NCI-H1436 (cell line): ENCODE measurements at places on chromosomes 7 and 10.

GRCh38 chr10:78199005-78199725, 165.5 kb downstream of the RPS24 start:
- DNase-seq = peak; percentile 79

- DNase-seq = no peak
Observed at GRCh38 chr10:83769281-83769820, 370.0 kb upstream of the GHITM start.

GRCh38 chr7:155003376-155004214, 671 bp upstream of the PAXIP1 start:
- DNase-seq = peak; percentile 76

GRCh38 chr10:126352453-126352852, 35.8 kb downstream of the ADAM12 start:
- DNase-seq = no peak

DNA sequence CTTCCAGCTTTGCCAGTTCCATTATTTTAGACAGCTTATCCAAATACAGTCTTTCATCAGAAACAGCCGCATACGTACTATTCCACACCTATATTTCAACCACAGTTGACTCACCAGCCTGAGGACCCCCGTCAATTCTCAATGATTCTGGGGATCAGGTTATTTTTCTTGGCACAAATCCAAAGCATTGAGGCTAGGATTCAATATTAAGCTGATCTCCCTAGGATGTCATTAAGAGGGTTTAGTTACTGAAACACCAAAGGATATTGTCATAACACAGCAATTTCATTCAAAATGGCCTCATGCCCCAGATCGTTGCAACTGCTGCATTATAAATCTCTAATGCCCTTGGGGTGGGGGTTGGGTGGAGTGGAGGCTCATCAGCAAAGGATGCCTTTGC, 214.6 kb downstream of the PTEN start:
- DNase-seq = no peak

DNA sequence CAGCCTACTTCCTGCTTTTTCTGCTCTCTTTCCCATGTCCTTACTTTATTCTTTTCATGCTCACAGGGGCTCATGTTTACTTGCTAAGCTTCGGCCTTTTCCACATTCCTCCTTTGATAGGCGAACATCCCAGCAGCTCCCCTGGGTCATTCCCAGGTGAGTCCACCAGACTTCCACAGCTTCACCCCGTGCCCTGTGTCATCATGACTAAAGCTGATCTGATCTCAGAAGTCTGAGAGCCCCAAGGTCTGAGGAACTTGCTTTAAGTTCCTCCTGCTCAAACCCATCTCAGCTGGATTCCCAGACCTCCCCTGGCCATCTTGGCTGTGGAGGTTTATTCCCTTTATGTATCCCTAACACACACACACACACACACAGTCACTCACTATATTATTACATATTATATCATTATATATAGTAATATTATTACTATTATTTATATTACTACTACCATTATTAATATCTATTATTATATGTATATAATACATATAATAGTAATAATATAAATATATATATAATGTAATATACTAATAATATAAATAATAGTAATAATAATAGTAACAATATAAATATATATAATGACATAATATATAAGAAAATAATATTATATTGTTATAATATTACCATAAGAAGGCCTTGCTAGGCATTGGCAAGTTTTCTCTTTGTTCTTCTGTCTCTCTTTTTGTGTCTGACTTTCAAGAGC, 295.9 kb downstream of the PTEN start:
- no peak for DNase-seq

DNA sequence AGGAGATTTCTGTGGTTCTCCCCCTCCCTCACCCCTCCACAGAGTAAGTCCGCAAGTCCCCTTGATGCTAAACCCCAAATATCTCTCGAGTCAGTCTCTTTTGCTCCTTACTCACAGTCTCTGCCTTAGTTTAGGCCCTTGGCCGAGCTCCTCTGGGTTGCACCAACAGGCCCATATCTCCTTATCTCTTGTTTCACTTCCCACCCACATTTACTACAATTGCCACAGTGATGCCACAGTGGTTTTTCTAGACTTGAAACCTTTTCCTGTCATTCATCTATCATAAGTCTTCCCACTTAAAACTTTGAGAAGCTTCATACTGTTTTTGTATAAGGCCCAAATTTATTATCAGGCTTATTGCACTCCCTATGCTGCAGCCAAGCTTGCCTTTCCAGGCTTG, 23.4 kb upstream of the NME8 start:
- no peak for DNase-seq

GRCh38 chr7:107644309-107644974, 16.2 kb upstream of the SLC26A4 start:
- DNase-seq = no peak

- no peak for DNase-seq
Observed at GRCh38 chr7:2710286-2710655, 22.3 kb downstream of the AMZ1 start.

DNA sequence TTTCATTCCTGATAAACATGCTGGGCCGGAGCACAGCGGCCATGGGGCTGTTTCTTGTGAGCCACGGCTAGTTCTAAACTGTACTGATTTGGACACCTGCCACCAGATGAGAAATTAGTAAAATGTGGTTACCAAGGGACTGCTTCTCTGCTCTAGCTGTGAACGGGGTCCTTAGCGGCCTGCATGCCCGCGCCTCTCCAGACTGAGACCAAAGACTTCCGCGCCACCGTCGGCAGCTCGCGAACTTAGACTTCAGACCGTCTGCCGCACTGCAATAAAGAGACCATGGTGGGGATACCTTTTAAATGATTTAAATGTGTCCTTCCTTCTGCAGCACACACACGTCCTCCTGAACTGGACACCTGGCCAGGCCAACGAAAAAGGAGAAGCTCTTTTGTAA, 116.4 kb downstream of the BMS1 start:
- DNase-seq = no peak

DNA sequence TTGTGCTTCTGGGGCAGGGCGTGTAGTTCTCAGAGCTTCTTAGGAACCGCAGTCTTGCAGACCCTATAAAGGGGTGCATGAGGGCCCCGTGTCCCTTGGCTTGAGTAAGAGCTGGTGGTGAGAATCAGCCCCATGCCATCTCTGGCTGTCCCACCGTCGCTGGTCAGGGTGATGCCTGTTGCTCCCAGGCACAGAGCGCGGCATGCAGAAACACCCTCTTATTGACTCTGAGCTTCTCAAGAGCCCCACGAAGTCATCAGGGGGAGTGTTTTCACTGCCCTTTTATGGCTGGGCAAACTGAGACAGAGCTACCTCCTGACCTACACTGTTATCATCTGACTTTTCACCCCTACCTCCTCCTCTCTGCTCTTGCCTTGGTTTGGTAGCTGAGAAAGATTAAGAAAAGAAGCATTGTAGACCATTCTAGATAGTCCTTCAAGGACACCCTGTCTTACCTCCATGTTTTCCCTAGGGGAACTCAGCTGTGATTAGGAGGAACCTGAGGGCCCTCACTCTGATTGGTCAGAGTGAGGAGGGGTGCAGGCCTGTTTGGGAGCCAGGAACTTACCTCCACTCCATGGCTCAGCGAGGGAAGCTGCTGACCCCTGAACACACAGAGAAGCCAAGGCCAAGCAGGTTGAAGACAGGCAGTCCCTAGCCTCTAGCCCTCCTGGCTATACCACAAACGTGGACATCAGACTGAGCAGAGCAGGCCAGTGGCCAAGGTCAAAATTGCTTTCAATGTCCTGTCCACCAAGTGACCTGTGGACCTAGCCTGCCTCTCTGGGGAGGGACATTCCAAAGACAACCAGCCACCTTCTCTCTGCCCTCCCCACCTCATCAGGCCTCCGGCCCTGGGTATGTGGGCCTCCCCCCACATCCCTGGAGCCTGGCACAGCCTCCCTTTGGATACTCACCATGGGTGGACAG, 17.6 kb downstream of the UNC5B start:
- DNase-seq = no peak

- peak; percentile 38 for DNase-seq
Observed at GRCh38 chr10:87862679-87863052, 667 bp downstream of the KLLN start.

DNA sequence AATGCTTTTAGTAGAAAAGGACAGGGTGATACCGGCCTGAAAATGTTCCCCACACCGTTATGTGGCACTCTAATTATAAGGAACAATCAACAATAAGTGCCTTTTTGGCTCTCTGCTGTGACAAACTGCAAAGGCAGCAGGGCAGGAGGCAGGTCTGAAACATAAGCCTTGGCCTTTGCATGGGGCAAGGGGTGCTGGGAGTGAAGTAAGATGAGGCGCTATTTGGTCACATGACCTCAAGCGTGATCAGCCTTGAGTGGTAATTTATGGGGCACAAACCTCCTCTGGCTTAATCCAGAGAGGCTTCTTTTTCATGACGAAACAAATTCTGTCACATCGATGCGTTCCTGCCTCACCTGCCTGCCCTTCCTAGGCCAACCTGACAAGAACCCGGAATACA, 202.7 kb downstream of the TAX1BP1 start:
- DNase-seq = peak; percentile 1

- DNase-seq = no peak
Observed at GRCh38 chr7:148901178-148901577, 17.1 kb upstream of the EZH2 start.

DNA sequence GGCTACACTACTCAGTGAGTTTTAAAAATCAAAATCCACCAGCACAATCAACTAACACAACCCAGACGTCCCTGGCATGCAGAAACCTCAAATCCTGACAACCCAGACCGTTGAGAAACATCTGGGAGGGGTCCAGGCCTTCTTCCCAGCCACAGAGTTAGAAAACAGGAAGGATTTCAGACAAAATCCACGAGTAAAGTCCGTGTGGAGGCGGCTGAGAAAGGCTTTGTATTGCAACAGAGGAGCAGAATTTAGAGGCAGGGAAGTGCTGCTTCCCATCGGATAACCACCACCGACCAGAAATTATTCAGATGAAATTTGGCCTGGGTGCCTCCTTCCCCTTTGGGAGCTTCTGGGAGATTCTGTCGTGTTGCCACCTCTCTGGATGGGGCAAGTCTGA, 61.5 kb downstream of the TNS3 start:
- no peak for DNase-seq

DNA sequence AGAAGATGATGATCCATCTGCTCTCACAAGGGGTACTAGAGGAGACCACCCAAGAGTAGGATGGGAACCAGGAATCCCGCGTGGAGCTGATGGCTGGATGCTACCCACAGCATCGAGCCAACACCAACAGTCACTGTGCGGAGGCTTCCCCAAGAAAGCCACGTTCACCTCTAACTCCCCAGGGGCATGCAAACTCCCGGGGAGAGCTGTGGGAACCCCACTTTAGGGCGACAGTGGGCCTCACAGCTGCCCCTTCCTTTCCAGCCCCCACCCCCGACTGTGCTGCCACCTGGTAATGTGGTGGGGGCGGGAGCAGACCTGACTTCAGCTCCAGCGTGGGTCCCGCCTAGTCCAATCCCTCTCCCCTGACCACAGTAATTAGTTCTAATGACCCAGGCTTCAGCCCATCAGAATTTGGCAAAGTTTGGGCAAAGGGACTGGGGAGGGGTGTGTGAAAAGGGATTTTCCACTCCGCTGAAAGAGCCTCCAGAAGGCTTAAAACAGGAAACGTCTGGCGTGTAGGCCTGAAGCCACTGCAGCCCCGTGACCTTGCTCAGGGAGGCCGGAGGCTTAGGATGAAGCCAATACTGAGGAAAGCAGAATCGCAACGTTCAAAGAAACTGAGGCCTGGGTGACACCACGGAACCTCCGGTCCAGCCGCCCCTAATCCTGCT, 20.3 kb downstream of the ASB13 start:
- no peak for DNase-seq

- DNase-seq = no peak
Observed at GRCh38 chr7:113880559-113880958, 38.2 kb downstream of the PPP1R3A start.

- DNase-seq = no peak
Observed at GRCh38 chr10:20714518-20714917, 182.6 kb downstream of the NEBL start.

- no peak for DNase-seq
Observed at GRCh38 chr7:101453617-101454016, 90.9 kb downstream of the COL26A1 start.

DNA sequence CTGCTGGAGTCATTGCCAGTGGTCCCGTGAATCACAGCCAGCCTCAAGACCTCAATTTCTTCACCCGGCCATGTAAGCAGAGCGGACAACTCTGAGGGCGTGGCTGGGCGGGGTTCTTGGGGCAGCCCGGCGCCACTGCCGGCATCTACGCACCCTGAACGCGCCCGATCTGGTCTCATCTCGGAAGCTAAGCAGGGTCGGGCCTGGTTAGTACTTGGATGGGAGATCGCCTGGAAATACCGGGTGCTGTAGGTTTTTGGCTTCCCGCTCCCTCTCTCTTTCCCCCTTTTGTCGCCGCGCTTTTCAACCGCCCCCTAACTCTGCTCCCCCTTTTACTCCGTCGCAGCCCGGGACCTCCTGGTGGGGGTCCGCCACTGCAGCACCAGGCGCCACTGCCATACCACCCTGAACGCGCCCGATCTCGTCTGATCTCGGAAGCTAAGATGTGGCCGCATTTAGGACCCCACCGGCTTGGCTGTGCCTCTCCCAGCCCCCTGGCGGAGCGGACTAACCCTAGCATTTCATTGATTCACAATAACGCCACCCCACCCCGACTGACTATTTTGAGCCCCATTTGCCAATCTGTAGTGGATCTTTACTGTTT, 25.3 kb downstream of the GARIN1A start:
- DNase-seq = no peak

- no peak for DNase-seq
Observed at GRCh38 chr10:119112056-119112455, 8.1 kb downstream of the DENND10 start.

DNA sequence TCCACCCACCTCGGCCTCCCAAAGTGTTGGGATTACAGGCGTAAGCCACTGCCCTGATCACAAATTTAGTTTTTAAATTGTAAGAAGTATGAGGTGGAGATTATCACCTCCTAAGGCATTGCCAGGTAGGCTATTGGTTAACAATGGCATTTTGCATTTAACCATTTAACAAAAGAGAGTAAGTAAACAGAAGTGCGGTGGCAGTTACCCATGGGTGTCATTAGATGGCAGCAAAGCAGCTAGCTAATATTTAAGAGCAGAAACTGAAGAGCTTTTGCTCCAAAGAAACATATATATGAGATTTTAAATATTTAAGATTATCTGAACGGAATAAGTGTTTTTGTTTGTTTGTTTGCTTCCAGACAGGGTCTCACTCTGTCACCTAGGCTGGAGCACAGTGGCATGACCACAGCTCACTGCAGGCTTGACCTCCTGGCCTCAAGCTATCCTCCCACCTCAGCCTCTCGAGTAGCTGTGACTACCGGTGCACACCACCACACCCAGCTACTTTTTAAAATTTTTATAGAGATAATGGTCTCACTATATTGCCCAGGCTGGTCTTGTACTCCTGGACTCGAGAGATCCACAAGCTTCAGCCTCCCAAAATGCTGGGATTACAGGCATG, 325.5 kb upstream of the C7orf33 start:
- DNase-seq = peak; percentile 63

- DNase-seq = no peak
Observed at GRCh38 chr10:108598831-108599230, 1324.5 kb downstream of the XPNPEP1 start.

GRCh38 chr7:6159097-6159483, 113.3 kb downstream of the CYTH3 start:
- no peak for DNase-seq

- DNase-seq = no peak
Observed at GRCh38 chr10:127012769-127013152, 107.5 kb downstream of the DOCK1 start.

GRCh38 chr10:86647773-86648703, 6.3 kb upstream of the OPN4 start:
- no peak for DNase-seq
